Motor neuron (in vitro differentiated cells): ENCODE measurements at places on chromosomes 7 and 10. TPM values are rescaled to one million over a fixed set of nuclear protein-coding genes. Genes with fewer than 3 reads are reported as not detected.

DNA sequence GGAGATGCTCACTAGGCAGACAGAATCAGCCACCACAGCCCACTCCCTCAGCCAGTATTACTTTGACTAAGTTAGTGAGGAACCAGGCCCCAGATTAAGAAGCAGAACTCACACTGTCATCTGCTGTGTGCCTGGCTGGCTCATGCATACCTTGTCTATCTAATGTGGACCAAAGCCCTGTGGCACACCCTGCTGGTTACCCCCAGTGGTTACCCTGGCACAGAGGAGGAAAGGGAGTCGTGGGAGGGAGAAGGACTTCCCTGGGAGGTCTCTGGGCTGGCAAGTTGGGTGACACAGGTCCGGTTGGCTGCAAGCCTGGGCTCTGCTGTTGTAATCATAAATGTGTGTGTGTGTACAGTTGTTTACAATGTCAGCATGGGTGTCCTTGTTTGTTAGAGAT, 7.5 kb upstream of the SH2D4B start:
- ATAC-seq: no peak

DNA sequence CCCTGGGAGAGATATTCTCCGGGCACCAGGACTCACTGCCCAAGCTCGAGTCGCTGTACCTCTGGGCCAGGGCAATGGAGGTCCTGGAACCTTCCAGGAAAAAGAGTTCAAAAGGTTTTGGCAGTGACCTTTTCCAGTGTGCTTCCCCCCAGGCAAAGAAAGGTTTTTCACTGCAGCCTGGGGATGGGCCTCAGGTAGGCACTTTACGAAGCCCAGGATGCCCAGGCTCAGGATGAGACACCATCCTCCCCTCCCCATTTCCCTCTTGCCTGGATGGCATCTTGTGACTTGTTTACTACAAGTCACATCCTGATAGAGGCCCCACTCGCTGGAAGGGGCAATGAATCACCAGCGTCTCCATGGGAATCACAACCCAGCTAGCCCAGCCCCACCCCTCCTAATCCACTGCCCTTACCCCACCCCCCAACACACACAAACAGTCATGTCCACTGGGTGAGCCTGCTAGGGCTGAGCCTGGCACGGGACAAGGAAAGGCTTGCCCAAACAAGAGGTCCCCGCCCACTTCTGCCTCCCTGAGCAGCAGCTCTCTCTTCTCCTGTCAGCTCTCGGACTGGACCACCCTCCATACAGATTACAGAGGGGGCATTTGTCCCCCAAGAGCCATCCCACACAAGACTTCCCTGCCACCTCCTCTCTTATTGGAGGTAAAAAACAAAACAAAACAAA, 93.8 kb upstream of the SMNDC1 start:
- peak; percentile 98 for ATAC-seq

DNA sequence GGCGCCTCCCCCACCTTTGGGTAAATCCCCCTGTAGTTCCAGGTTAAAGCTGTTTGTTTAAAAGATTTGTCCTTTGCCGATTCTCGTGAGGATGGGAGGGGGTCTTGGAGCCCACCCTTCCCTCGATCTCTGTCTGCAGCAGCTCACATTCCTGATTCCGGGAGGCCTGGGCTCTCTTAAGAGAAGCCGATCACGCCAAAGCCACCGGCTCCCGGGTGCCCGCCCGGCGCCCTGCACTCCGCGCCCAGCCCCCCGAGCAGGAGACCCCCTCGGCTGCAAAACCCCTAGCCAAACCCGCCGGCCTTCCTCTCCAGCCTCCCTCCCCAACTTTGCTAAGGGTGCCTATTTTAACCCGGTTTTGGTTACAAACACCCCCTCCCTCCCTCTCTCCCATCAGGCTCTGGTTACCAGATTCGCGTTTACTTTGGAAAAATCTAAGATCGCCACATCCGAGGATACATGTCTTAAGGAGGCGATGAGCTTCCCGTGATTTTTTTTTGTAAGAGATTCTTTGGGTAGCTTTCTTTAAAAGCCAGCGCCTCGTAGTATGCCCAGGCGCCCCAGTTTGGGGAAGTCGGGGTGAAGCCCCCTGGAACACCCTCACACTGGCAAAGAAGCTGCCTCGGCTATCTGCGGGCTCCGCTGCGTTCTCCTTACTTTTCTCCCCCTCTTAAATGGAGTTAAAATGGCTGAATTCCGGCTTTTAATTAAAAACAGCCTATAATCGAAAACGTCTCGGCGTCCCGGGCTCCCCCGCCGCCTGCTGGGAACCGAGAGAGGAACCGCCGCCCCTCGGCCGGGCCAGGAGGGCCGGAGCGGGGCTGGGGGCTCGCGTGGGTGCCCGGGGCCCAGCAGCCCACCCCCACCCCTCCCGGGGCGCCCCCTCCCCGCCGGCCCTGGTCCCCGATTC, 983 bp downstream of the TNRC18 start:
- no peak for ATAC-seq

GRCh38 chr7:139948587-139949335, 114.0 kb downstream of the PARP12 start:
- peak; percentile 71 for ATAC-seq

GRCh38 chr10:130771491-130771946, 540.0 kb downstream of the TCERG1L start:
- ATAC-seq: peak; percentile 79

DNA sequence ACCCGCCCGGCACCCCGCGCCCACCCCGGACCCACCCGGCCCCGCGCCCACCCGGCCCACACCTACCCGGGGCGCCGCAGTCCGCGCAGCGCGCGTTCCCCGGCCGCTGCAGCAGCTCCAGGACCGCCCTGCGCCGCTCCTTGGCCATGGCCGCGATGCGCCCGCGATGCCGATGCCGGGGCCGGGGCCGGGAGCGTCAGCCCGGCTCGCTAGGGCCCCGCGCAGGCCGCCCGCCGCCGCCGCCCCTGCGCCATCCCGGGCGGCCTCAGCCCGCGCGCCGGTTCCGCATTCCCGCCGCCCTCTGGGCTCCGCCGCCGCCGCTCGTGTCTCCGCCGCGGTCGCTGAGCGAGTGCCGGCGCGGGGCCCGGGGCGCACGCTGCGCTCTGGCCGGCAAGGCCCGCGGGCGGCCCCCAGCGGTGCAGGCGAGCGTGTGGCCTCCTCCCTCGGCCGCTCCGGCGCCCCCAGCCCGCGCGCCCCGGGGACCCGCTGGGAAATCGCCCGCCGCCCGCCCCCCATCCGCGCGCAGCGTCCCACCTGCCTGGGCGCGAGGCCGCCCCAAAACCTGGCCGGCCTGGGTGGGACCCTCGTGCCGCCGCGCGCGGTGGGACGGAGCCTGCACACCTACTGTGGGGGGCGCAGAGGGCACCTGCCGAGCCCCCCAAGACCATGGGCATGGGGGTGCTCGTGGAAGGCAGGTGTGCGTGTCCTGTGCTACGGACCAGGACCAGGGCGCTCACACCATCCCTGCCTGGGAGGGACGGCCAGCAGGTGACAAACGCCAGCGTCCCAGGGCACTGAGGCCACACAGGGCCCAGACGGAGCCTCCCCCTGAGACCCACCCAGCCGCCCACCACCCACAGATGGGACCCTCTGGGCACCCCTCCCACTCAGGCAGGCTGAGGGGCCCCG, at the start of gene ADAP1:
ADAP1 (minus strand) TSS at position 351 of the 909 bp plus-strand sequence; CDS start at position 148, 203 bp downstream.
- peak; percentile 85 for ATAC-seq

GRCh38 chr10:25059990-25060389, 43.6 kb downstream of the THNSL1 start:
- ATAC-seq: no peak

DNA sequence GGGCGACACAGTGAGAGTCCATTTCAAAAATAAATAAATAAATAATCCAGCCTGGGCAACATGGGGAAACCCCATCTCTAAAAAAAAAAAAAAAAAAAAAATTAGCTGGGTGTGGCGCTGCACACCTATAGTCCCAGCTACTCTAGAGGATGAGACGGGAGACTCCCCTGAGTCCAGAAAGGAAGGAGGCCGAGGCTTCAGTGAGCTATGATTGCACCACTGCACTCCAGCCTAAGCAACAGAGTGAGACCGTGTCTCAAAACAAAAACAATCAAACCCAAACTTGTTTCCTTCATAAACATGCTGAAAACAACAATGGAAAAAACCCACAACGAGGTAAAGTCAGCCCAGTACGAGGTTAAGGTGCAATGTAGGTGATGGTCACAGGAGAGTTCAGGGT, 1.2 kb downstream of the COX19 start:
- ATAC-seq: no peak

DNA sequence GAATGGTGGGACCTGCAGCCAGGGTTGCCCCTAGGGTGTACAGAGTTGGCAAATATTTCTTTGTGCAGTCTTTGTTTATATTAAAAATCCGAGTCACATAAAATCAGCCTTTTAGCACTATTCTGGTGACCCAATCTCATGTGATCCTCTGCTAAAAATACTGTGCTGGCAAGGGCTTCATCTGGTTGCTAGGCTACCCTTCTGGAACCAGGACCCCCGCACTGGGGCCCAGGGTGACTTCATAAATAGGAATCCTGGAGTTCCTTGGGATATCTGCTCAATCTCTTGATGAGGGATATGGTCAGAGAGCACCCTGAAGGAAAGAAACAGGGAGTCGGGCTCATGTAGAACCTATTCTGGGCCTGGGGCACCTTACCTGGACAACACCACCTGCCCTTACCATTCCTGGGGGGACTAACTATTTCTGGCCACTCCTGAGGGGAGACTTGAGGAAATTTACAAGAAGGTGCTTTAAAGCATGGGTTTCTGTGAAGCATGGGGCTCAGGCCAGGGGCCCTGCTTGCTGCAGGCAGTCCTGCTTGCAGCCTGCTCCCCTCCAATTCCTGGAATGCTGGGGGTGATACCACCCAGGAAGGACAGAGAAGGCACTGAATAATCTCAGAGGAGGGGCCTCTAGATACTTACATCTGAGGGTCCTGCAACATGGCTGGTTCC, 44.7 kb downstream of the SH2D4B start:
- ATAC-seq: peak; percentile 65

- no peak for ATAC-seq
Measured at GRCh38 chr7:154911862-154912455, 91.0 kb downstream of the PAXIP1 start.

- no peak for ATAC-seq
Measured at GRCh38 chr7:10874666-10875065, 99.0 kb upstream of the PHF14 start.

GRCh38 chr10:126846959-126847358, 58.3 kb upstream of the DOCK1 start:
- no peak for ATAC-seq

GRCh38 chr7:127828843-127829500, 177.0 kb downstream of the SND1 start:
- no peak for ATAC-seq

DNA sequence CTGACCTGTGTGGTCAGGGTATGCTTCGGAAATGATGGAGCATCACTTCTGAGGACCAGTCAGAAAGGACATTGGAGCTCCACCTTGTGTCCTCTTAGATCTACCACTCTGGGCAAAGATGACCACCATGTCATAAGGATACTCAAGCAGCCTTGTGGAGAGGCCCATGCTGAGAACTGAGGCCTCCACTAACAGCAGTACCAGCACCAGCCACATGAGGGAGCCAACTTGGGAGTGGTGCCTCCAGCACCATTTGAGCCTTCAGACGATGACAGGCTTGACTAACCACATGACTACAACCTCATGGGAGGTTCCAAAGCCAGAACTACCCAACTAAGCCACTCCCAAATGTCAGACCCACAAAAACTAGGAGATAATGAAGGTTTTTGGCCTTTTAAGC, 116.0 kb downstream of the NPTX2 start:
- no peak for ATAC-seq

GRCh38 chr10:88233870-88234269, 349.2 kb downstream of the RNLS start:
- no peak for ATAC-seq

DNA sequence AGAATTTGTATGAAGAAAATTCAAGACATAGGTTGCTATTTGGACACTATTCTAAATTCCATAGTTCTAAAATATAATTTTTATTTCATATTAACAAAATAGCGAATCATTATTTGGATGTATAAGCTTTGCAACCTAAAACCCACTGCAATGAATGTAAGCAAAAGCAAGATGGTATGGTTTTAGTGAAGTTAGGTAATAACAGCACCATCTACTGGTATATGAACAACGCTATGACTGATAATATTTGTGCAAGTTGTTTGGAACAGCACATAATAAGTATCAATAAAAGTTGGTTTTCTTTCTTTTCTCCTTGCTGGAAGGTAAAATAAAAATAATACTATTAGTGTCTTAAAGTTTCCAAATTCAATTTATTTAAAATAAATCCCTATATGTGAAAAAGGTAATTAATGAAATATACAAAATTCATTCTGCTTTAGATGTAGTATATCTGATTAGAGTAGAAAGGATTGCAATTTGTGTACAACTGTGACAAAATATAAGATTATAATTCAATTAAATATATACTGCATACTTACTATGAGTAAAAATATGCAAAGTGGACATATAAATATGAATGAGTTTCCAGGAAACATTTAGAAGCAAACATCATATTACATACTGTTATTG, 79.0 kb upstream of the LSM8 start:
- ATAC-seq: peak; percentile 35

GRCh38 chr7:130290745-130291144, 2.2 kb upstream of the CPA4 start:
- no peak for ATAC-seq

GRCh38 chr10:124160943-124161582, 67.7 kb upstream of the CHST15 start:
- ATAC-seq: no peak

- ATAC-seq: no peak
Measured at GRCh38 chr7:158581440-158582088, 6.1 kb downstream of the PTPRN2 start.

DNA sequence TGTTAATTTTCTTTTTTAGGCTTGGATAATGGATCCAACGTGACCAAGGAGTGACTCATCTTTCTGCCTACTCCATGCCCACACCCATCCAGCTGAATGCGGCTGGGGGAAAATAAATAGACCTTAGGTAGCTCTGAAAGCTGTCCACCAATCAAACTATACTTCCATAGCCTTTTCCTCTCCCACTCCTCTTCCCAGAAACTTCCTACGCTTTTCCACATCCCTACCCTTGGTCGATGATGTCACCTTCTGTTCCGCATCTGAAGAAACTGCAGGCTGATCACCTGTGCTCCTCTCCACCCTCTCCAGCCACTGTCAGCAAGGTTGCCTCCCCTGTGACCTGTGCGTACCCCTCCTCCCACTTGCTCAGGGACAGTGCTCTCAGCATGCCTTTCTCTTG, 359.8 kb upstream of the KLF6 start:
- peak; percentile 64 for ATAC-seq

AKR1E2 gene
- total RNA-seq: 4.6 and 5.2 TPM in 2 replicates

CELF2 gene
- total RNA-seq: 13.3 and 15.6 TPM in 2 replicates

PBLD gene
- 6.6 and 6.9 TPM in 2 replicates for total RNA-seq

OR13A1 gene
- 0.21 TPM in 1 of 2 replicates, not detected in the other for total RNA-seq

RASA4 gene
- 5.4 and 16.0 TPM in 2 replicates for total RNA-seq

RELN gene
- 35.2 and 35.9 TPM in 2 replicates for total RNA-seq

FGFBP3 gene
- 51.9 and 52.3 TPM in 2 replicates for total RNA-seq

PTPN20 gene
- 0.81 TPM in 1 of 2 replicates, not detected in the other for total RNA-seq

MSMB gene
- total RNA-seq: not detected in 2 replicates
